T47D (cell line): ENCODE measurements at places on chromosomes 3 and 15.

GRCh38 chr3:193046371-193046770, 128.7 kb upstream of the MB21D2 start:
- no peak for DNase-seq

GRCh38 chr3:147838652-147839051, 429.5 kb downstream of the ZIC1 start:
- DNase-seq: peak; percentile 18

- DNase-seq: peak; percentile 15
Observed at GRCh38 chr15:45548753-45549520, 26.4 kb upstream of the SLC30A4 start.

DNA sequence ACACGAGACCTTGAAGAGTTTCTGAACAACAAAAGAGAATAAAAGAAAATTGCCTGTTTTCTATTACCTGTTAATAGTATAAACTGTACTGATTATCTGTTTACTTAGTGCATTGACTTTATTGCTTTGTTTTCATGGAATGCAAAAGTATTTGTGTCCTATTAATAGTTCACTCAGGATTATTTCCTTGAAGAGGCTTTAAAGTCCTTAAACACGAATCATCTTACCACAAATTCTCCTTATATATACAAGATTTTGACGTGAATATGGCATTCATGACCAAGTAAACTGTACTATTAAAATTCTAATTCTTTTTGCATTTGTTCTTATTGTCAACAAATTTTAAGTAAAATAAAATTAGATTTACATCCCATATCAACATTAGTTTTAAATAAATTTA, 513.0 kb downstream of the NTRK3 start:
- no peak for DNase-seq

DNA sequence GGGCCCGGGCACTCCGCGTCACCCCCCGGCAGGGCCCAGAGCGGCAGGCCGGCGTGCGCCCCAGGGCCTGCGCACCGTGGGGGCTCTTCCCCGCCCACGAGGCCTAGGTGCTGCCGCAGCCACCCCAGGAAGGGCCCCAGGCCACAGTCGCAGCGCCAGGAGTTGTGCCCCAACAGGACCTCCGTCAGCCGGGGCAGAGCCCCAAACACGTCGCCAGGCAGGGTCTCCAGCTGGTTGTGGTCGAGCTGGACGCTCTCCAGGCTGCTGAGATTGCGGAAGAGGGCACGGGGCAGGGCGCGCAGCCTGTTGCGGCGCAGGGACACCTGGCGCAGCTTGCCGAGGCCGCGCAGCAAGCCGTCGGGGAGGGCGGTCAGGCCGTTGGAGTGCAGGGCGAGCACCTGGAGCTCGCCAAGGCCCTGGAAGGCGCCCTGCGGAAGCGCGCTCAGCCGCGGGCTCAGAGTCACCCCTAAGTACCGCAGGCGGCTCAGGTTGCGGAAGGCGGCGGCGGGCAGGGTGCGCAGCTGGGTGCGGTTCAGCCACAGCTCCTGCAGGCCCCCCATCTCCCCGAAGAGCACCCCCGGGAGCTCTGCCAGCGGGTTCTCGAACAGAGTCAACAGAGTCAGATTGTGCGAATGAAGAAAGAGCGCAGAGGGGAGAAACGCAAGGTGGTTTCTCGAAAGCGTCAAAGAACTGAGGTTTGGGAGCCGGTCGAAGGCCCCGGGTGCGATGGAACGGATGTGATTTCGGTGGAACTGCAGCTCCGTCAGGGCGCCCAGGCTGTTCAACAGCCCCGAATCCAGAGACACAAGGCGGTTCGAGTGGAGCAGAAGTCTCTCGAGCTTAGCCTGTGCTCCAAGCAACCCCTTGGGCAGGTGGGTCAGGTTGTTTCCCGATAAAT, 2.0 kb downstream of the GP5 start:
- DNase-seq: no peak

DNA sequence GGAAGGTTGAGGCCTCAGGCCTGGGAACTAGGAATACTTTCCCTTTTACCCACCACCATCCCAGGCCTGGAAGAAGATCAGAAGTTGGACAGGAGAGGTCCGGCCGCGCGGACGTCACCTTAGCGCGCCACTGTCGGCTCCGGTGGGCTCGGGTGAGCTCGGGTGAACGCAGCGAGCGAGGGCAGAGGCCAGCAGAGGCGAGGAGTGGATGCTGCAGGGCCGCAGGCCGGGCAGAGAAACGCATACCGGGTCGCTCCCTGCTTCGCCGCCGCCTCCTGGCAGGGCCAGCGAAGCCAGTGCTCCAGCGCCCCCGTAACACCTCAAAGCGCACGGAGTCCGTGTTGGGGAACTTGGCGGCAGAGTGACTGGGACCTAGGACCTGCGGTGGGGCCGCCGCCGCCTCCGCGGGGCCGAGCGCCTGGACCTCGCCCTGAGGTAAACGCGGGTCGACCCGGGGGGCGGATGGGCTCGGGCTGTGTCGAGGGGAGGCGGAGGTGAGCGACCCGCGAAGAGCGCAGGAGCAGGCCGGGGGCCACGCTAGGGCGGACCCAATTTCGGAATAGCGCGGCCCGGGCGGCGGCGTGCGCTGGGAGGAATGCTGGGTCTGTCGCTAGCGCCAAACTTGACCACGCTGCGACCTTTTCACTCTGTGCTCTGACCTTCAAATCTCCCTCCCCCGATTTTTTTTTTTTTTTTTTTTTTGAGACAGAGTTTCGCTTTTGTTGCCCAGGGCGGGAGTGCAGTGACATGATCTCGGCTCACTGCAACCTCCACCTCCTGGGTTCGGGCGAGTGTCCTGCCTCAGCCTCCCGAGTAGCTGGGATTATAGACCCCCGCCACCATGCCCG, 1.6 kb downstream of the CYP11A1 start:
- no peak for DNase-seq

- no peak for DNase-seq
Observed at GRCh38 chr3:190019006-190019405, 101.7 kb downstream of the P3H2 start.

DNA sequence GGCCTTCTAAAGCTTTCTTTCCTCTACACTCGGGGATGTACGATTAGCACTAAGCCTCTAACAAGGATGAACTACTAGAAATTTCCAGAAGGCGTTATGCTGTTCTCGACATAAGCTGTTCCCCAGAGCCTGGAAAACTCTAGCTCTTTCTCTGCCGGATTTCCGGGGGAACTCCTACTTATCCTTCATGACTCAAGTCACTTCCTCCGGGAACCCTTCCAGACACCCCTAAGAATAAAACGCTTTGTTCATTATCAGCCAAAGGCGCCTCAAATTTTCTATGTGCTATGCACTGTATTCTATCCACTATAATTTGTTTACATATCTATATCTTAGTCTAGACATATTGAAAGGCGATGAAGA, 455 bp upstream of the SNAP23 start:
- DNase-seq: peak; percentile 16

DNA sequence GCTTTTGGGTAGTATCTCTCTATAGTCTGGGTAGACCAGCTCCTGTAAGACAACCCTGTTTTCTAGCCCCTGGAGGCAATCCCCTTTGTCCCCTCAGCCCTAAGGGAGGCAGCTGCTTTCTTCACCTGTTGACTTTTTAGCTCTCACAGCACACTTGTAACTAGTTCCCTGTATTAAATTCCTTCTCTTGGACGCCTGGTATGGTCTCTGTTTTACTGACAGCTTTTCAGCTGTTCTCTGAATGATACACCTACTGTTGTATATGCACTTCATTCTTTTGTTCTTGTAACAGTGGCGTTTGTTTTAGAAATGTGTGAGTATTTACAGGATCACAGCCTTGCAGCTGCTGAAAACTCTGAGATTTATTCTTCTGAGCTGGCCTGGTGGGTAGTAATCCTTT, 413.0 kb upstream of the RBMS3 start:
- no peak for DNase-seq

DNA sequence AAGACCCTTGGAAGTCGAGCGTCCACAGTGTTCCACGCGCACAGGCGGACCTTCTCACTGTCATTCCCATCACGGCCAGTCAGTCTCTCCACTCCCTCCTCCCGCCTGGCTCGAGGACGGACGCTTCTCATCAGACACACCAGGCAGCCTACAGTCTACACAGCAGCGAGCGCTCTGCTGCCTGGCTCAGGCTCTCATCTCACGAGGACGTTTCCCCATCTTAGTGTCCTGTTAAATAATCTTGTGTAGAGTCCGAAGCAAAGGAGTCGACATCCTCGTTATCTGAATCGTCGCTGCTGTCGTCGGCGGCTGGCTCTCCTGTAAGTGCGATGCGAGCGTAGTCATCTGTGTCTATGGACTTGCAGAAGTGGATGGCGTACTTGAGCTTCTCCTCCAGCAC, 12.4 kb upstream of the OCA2 start:
- DNase-seq: no peak

- DNase-seq: peak; percentile 32
Observed at GRCh38 chr3:168511428-168512014, 415.8 kb upstream of the GOLIM4 start.

DNA sequence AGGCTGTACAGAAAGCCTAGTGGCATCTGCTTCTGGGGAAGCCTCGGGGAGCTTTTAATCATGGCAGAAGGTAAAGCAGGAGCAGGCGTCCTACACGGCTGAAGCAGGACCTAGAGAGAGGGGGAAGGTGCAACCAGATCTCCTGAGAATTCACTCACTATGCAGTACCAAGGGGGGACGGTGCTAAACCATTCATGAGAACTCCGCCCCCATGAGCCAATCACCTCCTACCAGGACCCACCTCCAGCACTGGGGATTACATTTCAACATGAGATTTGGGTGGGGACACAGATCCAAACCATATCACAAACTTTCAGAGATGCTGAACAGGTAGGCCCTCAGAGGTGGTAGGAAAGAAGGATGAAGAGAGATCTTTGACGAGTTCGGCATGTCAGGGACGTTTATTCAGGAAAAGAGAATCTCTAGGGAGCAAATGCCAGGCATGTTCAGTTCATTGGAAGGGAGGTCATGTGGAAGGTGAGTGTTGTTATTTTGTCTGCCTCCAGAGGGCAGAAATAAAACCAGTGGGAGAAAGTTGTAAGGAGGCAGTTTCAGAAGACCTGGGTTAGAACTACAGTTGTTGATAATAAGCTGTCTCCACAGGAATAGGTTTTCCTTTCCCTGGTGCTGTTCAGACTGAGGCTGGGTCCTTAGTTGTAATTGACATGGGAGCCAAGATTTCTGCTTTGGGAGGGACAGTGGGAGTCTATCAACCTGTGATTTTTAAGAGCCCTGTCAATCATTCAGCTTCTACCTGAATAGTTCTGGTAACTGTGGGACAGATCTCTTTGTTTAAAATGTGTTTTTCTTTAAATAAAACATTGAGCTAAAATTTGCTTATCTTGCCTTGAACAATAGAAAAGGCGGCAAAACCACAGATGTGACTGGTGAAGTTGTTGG, 4.3 kb upstream of the FNDC3B start:
- peak; percentile 57 for DNase-seq

GRCh38 chr3:138625707-138626365, 17.3 kb downstream of the FAIM start:
- DNase-seq: no peak

GRCh38 chr15:23690450-23690852, 3.3 kb upstream of the NDN start:
- peak; percentile 33 for DNase-seq

GRCh38 chr3:142929109-142929508, 34.4 kb downstream of the PAQR9 start:
- peak; percentile 84 for DNase-seq

- DNase-seq: no peak
Observed at GRCh38 chr15:35657679-35658311, 111.8 kb upstream of the DPH6 start.

DNA sequence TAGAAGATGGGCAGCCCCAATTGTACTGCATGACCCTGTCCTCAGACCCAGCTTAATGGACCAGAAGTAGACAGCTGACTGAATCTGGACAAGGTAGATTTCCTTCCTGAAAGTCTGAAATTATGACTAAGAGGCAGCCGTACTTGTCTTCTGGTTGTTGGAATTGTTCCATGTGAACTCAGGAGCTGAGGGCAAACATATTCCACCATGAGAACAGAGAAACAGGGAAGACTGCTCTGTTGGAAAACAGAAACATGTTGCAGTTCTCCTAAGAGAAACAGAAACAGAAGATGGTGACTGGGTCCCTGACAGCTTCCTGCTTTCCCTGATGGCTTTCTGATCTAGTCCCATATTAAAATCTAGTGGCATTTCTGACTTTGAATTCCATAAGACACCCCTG, 24.1 kb downstream of the POPDC2 start:
- no peak for DNase-seq

GRCh38 chr3:23519314-23520208, 286.2 kb upstream of the UBE2E1 start:
- DNase-seq: no peak

GRCh38 chr3:57444469-57444868, 99.7 kb downstream of the DNAH12 start:
- DNase-seq: no peak
